ENCODE measurements at places on chromosomes 4 and X.

- DNase-seq: no peak
These were observed 1655.5 kb upstream of the AGA start for GRCh38 chr4:179097741-179098140.

DNA sequence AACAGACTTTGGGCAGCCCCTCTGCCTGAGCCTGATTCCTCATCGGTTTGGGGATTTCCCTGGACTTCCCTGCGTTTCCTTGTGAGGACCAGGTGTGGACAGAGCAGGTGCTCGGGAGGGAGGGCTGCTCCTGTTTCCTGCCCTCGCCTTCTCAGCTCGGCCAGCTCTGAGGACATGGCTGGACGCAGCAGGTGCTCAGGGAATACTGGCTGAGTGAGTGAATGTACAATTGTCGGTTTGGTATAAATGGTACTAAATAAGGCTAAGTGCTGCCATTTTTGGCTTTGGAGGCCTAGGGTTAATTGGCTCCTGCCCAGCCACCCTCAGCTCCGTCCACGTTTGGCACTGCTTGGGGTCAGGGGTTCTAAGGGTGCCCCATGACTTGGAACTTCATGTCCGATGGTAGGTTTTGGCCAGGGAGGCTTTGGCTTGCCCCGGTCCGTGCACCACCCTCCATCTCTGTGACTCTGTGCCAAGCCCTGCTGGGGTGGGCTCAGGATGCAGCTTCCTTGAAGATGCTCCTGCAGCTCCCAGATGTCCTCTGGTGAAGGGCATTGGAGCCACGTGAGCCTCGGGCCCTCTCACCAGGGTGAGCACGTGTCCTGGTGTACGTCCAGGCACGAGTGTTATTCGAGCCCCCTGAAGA lies 45.0 kb upstream of the NKX1-1 start:
- DNase-seq: no peak

DNA sequence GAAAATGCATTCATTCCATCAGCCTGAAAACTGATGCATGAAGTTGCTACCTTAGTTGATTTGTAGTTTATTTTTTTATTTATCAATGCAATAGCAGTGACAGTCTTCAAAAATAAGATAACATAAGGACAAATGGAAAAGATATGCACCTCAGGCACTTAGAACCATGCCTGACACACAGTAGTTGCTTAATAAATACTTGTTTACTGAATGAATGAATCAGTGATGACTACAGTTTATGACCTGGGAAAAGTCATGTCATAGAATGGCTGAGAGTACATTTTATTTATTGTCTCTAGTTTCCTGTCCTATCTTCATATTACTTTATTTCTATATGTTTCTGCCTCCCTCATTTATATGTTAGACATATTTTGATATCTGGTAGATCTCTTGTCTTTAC lies 171.8 kb downstream of the TLL1 start:
- DNase-seq: no peak

DNA sequence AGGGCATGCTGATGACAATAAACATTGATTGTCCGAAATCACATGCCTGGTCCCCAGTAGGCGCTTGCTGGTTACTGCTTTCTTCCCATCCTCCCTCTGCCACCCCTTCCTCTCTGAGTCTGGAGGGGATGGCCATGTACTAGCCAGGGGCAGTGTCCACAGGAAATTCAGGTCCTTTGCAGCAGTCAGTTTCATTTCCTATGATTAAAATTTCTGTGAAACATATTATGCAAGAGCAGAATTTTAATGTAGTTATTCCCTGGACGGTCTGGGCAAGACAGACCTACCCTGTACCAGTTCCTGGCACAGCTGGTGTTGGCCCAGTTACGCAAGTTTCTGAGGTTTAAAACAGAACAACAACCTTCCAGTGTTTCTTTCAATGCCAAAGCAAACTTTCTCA lies 28.2 kb upstream of the TLR2 start:
- no peak for DNase-seq

- DNase-seq: no peak
These were observed 66.5 kb upstream of the LRPAP1 start for GRCh38 chr4:3598695-3599227.

DNA sequence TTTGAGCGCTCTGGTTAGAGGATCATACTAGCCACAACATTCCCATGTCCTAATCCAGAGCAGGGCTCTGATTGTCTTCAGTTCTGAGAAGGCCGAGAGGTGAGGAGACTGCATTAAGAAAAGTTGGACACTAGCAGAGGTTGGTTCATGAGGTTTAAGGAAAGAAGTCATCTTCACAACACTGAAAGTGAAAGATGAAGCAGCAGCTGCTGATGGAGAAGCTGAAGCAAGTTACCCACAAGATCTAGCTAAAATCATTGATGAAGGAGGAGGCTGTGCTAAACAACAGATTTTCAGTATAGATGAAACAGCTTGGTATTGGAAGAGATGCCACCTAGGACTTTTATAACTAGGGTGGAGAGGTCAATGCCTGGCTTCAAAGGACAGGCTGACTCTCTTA lies 36.8 kb downstream of the RAP1GDS1 start:
- DNase-seq: no peak

DNA sequence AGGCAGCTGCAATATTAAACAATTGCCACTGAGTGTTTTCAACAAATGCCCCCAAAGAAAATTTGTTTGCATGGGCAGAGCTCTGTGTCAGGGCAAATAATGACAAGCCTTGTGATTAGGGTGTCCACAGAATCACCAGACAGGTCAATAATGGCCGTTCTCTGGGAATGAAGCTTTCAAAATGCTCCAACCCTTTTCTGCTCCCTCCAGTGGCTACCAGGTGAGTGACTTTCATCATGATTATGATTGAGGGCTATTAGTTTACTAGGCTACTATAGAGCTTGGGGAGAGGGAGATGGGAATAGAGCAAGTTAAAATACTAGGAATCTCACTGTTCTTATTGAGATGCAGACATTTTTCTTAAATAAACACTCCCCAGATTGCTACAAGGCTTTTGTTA lies 23.5 kb downstream of the IRS4 start:
- DNase-seq: no peak

DNA sequence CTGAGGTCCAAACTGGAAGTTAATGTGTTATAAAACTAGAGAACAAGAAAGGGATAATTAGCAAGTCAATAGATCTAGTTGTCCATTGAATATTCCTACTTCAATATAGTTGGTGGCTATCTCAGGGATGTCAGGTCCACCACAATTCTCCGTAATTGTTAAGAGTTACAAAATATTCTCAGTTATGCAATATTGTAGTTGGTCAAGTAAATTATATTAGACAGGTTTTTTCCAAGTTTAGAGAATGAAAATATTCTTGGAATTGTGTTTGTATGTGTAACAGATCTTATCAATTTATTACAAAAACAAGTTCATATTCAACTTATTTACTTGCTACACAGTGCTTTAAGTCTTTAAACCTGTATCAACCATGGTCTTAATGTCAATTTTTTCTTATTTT lies 547.4 kb downstream of the SPRY1 start:
- no peak for DNase-seq

DNA sequence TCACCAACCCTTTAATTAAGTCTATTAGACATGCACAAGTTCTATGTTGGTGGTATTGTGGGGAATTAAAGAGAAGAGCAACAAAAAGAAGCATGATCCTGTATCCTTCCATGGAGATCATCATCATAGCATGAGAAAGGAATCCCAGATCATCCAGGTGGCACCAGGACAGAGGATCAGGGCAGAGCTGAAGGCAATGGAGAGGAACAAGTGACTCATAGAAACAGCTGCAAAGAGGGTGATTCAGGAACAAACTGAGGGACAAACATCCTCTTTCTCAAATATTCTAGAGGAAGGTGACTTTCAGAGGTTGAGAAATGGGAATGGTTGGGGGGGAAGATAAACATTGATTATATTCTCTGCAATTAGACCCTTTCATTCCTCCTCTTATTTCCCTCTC lies 105.5 kb upstream of the OTUD4 start:
- DNase-seq: no peak

DNA sequence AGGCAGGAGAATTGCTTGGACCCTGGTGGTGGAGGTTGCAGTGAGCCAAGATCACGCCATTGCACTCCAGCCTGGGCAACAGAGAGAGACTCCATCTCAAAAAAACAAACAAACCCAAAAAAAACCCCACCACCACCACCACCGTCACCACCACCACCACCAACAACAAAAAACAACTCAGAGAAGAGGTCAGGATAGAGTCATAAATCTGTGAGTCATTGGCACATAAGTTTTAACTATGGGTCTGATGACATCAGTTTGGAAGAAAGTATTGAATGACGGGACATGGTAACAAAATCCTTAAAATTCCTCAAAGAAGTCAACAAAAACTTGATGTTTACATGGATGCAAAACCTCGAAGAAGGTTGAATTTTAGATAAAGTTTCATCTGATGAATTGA lies 288.0 kb upstream of the SFRP2 start:
- DNase-seq: no peak

GRCh38 chr4:5932035-5932568 lies 39.2 kb upstream of the CRMP1 start:
- no peak for DNase-seq

- DNase-seq: no peak
These were observed 145.1 kb downstream of the CAMK2D start for GRCh38 chr4:113616443-113616842.

GRCh38 chrX:40719218-40719617 lies 16.1 kb downstream of the MED14 start:
- DNase-seq: no peak

GRCh38 chr4:45442466-45442865 lies 681.4 kb downstream of the GABRG1 start:
- no peak for DNase-seq

GRCh38 chrX:819684-820083 lies 189.1 kb downstream of the SHOX start:
- no peak for DNase-seq

GRCh38 chr4:1590244-1590643 lies 93.9 kb downstream of the FAM53A start:
- no peak for DNase-seq

GRCh38 chrX:136745215-136746173 lies 35.2 kb downstream of the ARHGEF6 start:
- DNase-seq: no peak

GRCh38 chr4:79882806-79883205 lies 190.2 kb downstream of the ANTXR2 start:
- DNase-seq: no peak

- DNase-seq: peak; percentile 10
These were observed 158.7 kb downstream of the DCHS2 start for GRCh38 chr4:154332681-154333421.

GRCh38 chrX:119501511-119502148 lies 33.4 kb downstream of the SLC25A5 start:
- DNase-seq: no peak

- DNase-seq: no peak
These were observed 347.4 kb upstream of the EPHA5 start for GRCh38 chr4:66017671-66018070.

DNA sequence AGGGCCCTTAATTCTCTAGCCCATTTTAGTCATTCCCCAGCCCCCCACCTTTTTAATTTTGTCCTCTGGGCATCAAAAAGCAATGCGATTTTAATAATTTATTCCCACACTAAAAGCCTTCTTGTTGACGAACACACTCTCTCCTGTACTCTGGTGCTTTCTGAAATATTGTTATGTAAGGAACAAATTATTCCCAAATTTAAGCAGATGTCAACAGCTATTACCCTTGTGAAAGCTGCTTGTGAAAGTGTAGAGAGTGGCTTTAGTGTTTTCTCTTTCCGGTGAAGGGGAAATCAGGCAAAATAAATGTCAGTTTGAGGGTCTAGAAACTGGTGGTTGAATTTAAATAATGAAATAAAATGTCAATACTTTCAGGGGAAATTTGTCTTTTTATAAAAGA lies 221.2 kb upstream of the CNKSR2 start:
- DNase-seq: no peak

DNA sequence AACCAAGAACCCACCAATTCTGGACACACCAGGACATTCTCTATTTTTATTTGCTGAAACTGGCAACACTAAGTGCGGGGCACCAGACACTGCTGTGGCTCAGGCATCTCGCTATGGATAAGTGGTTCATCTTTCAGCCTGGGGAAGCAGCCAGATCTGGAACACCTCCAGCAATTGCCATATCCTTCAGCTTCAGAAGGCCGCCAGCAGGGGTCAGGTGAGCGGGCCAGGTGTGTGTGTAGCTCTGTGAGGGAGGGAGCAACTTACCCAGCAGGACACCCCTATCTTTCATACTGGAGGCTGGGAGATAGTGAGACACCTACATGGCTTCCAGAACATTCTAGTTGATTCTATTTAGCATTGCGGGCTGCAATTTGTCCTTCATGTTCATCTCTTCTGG lies 57.0 kb upstream of the GBA3 start:
- DNase-seq: no peak

- no peak for DNase-seq
These were observed 79.4 kb downstream of the FTHL17 start for GRCh38 chrX:30992381-30992904.

DNA sequence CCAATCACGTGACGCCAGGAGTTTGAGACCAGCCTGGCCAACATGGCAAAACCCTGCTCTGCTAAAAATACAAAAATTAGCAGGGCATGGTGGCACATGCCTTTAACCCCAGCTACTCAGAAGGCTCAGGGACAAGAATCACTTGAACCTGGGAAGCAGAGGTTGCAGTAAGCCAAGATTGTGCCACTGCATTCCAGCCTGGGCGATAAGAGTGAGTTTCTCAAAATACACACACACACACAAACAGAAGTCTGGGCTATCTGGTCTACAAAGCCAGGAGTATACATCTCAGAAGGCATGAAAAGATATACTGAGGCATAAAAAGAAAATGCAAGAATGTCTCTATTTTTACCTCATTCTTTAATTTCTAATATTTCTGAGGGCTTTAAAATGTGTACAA lies 11.3 kb downstream of the YTHDC1 start:
- DNase-seq: no peak

GRCh38 chr4:111512081-111512783 lies 633.0 kb upstream of the FAM241A start:
- no peak for DNase-seq

- no peak for DNase-seq
These were observed 659.4 kb downstream of the PCDH19 start for GRCh38 chrX:99750721-99751120.

GRCh38 chr4:113584407-113585150 lies 177.0 kb downstream of the CAMK2D start:
- DNase-seq: no peak

DNA sequence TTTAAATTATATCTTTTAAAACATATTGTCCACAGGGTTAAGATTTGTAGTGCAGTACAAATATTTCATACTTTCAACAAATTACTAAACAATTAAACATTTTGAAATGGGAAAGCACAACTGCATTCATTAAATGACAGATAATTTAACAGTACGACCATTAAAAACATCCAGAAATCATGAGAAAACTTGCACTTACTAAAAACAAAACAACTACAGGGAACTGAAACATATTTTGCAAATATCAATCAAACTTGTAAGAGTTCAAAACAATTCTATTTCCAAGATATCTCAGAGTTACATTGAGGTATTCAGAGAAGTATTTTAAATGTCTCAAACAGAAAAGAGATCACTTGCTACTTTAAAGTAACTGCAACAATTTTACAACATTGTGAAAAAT lies 478.5 kb upstream of the PCDH10 start:
- DNase-seq: no peak

- no peak for DNase-seq
These were observed 114.9 kb upstream of the SMIM31 start for GRCh38 chr4:164639001-164639400.
